ENCODE measurements at places on chromosomes 5 and 9. TPM values are rescaled to one million over a fixed set of nuclear protein-coding genes. Genes with fewer than 3 reads are reported as not detected.

The PTGDS gene
- 0.22 TPM for total RNA-seq

The GHR gene
- total RNA-seq, result 3.1 TPM

The MAMDC4 gene
- 2.0 TPM for total RNA-seq

The RGS7BP gene
- total RNA-seq, result 0.22 TPM

The ORM2 gene
- not detected for total RNA-seq

The LHX6 gene
- total RNA-seq, result 0.40 TPM

The SLC6A19 gene
- not detected for total RNA-seq

The DOCK2 gene
- total RNA-seq, result 0.44 TPM

The RNF180 gene
- 1.1 TPM for total RNA-seq

The ANKRD18A gene
- not detected for total RNA-seq

The BTNL8 gene
- total RNA-seq, result 0.20 TPM

The DHX29 gene
- 16.5 TPM for total RNA-seq

DNA sequence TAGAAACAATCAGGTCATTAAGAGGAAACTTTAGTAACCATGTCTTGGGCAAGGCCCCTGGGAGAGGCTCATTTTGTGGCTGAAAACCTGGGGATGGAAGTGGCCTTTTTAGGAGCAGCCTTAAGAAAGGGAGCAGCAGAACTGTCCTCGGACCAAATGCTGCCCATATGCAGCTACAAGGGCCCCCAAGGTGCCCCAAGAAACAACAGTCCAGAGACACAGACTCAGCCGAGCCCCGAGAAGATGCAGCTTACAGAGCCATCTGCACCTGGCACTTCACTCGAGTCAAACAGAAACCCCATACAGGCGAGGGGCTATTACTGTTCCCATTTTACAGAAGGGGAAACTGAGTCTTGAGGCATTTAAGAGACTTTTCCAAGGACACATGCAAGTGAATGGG is 58.0 kb downstream of the COL23A1 start:
- no peak for DNase-seq

GRCh38 chr9:107226421-107226820 is 56.7 kb upstream of the RAD23B start:
- DNase-seq, result no peak

DNA sequence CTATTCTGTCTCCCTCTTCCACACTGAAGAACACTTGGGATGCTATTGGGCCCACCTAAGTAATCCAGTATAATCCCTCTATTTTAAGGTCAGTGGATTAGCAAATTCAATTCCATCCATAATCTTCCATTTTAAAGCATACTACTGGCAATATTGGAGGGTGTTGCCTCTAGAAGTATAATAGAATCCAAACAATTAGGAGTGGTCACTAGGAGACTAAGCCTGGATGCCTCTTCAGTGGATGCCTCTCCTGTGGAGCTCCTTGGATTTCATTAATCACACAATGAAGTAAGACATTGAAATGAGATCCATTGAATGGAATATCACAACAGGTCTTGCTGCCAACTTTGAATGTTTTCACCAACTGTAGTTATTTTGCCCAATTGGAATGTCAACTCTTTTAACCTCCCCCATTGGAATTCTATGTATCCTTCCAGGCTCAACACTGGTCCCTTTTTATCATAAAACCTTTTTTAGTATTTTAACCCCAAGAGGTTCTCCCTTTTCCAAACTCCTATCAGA is 311.6 kb downstream of the PLK2 start:
- no peak for DNase-seq

GRCh38 chr5:1010641-1011046 is 2.0 kb downstream of the NKD2 start:
- DNase-seq, result no peak

GRCh38 chr5:134647750-134648424 is 698 bp upstream of the SEC24A start:
- peak; percentile 54 for DNase-seq

DNA sequence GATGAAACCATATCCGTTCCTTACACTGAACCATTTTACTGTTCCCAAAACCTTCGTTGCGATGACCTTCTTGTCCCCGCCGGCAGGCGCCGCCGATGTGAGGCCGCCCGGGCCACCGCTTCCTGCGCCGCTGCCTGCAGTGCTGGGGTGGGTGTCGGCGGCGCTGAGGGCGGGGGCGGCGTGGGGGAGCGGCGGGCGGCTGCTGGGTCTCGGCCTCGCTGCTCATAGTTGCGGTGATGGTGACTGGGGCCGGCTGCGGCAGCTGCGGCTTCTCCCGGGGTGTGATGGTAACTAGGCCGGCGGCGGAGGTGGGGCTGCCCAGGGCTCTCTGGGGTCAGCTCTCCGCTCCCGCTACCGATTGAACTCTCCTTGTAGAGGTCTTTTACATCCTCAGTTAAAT is 14.1 kb upstream of the OR2S2 start:
- no peak for DNase-seq

GRCh38 chr5:179731791-179732411 is 721 bp upstream of the MAML1 start:
- DNase-seq, result peak; percentile 81

GRCh38 chr5:91272858-91273257 is 110.3 kb downstream of the ARRDC3 start:
- DNase-seq, result no peak

GRCh38 chr9:21047281-21047691 is 15.8 kb upstream of the HACD4 start:
- DNase-seq, result no peak

- DNase-seq, result no peak
Observed at GRCh38 chr9:5459289-5459829, 9.0 kb downstream of the CD274 start.

DNA sequence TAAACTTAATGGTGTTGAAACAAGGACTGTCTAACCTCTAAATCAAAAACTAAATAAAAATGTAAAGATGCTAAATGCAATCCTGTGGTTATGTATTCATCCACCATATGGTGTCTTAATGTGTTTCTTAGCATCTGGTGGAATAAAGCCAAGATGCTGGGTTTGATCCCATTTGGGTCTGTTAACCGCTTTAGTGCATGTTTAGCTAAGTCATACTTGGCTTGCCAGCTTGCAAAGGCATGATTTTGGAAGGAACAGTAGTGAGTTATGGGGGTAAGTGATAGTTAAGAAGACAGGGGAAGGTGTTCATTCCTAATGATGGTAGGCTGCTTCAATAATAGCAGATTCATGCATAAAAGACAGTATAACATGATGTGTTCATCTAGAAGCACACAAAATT is 139.0 kb upstream of the SLC27A6 start:
- DNase-seq, result no peak

DNA sequence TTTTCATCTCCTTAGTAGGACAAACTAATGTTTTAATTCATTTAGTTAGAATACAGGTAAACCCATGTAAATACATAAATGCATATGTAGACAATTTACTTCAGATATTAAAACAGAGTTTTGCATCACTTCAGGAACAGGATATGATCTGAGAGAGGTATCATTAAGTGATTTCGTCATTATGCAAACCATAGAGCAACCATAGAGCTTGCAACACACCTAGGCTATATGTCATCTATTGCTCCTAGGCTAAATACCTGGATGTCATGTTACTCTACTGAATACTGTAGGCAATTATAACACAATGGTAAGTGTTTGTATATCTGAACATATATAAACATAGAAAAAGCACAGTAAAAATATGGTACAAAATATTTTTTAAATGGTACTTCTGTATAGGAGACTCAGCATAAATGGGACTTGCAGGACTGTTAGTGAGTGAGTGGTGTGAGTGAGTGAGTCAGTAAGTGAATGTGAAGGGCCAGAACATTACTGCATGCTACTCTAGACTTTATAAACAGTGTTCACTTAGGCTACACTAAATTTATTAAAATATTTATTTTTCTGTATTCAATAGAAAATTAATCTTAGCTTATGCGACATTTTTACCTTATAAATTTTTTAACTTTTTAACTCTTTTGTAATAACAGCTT is 1377.5 kb upstream of the CDH9 start:
- DNase-seq, result no peak

DNA sequence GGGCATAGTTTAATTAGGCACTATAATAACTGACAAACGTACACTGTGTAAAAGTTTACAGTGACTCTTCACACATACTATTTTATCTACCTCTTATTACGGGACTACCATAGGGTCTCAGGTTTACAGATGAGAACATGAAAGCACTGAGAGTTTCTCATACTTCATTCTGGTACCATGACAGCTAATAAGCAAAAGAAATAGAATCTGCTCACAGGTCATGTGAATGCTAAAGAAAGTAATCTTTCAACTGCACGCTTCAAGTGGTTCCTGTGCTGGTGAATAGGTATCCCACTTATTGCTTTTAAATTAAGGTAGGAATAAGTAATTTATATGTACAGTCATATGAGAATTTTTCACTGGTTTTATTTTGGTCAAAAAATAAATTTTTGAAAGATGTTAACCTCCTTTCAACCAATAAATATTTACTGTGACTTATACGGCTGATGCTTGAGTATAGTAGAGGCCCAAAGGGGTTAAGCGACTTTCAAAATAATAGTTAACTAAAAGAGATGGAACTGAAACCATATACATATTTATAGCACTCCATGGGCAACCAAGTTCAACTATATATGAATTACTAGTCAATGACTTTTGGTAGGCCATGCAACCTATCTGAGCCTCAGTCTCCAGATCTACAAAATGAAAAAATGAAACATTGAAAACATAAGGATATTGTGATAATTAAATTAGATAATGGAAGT is 8.1 kb downstream of the CDKN2A start:
- no peak for DNase-seq

GRCh38 chr5:136230176-136230575 is 37.2 kb upstream of the SMIM32 start:
- DNase-seq, result no peak

DNA sequence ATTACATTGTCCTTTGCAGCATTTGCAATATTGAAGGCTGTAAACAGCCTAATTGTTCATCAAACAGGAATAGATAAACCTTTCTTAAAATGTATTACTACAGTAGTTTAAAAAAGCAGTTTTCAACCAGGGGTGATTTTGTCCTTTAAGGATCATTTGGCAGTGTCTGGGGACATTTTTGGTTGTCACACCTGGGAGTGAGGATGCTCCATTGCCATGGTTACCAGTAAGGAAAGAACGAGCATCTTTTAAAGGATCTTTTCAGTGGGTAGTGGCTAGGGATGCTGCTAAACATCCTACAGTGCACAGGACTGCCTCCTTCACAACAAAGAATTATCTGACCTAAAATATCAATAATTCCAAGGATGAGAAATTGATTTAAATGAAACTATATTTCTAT is 596.3 kb downstream of the HINT1 start:
- DNase-seq, result no peak

- peak; percentile 75 for DNase-seq
Observed at GRCh38 chr5:140145818-140146522, 20.2 kb downstream of the IGIP start.

GRCh38 chr9:133959171-133959570 is 33.0 kb downstream of the VAV2 start:
- no peak for DNase-seq

- peak; percentile 75 for DNase-seq
Observed at GRCh38 chr5:168073991-168074800, 217.2 kb upstream of the WWC1 start.

DNA sequence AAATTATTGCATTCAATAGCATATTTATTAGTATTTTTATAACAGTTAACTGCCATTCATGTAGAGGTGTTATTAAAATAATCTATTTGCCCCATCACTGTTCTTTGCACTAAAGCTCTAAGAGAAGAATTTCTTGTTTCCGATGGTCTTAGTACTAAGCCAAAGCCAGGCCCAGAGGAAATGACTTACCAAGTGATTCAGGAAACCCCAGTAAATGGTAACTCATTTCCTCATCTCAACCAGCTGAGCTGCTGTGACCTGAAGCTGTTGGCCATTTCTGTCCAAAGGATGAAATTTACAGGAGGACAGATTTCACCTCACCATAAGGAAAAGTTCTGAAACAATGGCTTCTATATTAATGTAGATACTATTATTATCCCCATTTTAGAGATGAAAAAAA is 117.0 kb downstream of the PIK3R1 start:
- DNase-seq, result peak; percentile 55

- DNase-seq, result no peak
Observed at GRCh38 chr5:10091701-10092100, 158.0 kb downstream of the ATPSCKMT start.

- DNase-seq, result peak; percentile 73
Observed at GRCh38 chr5:56480705-56481427, 247.7 kb upstream of the ANKRD55 start.

- DNase-seq, result no peak
Observed at GRCh38 chr9:74653410-74654080, 156.4 kb downstream of the RORB start.

GRCh38 chr5:172313915-172314314 is 30.4 kb upstream of the UBTD2 start:
- no peak for DNase-seq

All from lung microvascular endothelial cell (primary cell).